ENCODE measurements at places on chromosomes 12 and 14.

DNA sequence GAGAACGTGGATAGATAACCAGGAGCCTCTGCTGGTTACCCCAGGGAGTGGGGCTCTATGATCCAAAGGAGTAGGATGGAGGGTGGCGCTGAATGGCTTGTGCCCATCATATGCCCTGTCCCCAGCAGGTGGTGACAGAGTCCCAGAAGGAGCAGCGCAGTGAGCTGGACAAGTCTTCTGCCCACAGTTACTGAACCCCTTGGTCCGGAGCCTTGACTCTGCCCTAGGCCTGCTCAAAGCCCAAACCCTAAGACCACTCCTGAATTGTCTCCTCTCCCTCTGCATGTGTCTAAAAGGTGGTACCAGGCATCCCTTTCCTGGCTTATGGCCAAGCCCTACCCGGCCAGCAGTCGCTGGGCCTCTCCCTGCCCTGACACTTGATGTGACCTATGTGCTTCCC is 3.2 kb downstream of the PRPH start:
- DNase-seq: no peak

- peak; percentile 50 for DNase-seq
These were observed 56.9 kb downstream of the OTX2 start for GRCh38 chr14:56753396-56753795.

GRCh38 chr14:96906434-96906833 is 109.3 kb downstream of the VRK1 start:
- DNase-seq: no peak

DNA sequence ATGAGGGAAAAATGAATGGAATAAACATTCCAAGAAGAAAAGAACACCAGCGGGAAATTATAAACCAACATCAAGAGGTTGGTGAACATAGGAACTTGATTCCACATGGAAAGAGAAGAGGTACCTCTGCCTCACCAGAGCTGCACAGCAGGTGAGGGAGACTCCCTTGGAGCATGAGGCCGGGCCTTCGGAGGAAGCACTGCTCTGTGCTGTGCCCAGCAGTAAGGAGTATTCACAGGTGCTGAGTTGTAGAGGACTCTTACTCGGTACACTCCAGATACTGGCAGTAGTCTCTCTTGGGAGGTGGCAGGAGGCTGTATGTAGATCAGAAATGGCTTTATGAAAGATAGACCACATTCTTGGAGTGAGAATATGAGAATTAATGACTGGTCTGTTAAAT is 76.0 kb downstream of the NPAS3 start:
- no peak for DNase-seq

- DNase-seq: no peak
These were observed 1.1 kb upstream of the RTRAF start for GRCh38 chr14:51988221-51988620.

GRCh38 chr12:50747817-50748216 is 16.1 kb upstream of the ATF1 start:
- DNase-seq: no peak

- DNase-seq: no peak
These were observed 21.2 kb downstream of the C14orf132 start for GRCh38 chr14:96060186-96060933.

- DNase-seq: no peak
These were observed 12.6 kb upstream of the EDDM3A start for GRCh38 chr14:20732979-20733635.

DNA sequence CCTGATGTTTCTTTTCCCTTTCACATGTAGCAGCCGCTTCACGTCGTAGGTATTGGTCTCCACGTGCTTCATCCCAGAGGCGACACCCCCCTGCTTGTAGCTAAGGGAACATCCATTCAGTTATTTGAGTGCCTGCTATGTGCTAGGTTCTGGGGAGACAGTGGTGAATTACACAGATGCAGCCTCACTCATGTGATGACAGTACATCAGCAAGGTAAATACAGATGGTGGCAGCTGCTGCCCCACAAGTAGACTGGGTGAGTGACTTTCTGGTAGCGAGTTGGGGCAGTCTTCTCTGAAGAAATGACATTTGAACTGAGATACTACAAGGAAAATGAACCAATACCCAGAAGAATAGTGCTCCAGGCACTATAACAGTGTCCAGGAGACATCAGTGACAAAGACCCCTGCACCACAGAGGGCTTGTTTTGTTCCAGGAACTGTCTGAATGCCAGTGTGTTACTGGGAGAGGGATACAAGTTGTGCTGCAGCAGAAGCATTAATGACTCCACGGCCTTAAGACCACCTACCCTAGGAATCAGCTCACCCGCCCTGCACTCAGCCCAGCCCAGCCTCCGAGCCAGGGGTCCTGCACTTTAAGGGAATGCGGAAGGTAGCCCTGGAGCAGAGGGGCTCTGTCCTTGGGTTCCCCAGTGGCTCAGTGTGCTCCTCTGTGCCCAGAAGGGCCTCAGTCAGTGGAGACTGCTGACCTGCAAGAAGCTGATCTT is 7.3 kb downstream of the AVIL start:
- no peak for DNase-seq

- DNase-seq: no peak
These were observed 442.9 kb upstream of the ATP2B1 start for GRCh38 chr12:90151491-90152015.

- DNase-seq: no peak
These were observed 621.3 kb upstream of the TBX3 start for GRCh38 chr12:115305275-115305674.

- DNase-seq: no peak
These were observed 22.8 kb upstream of the ACTR10 start for GRCh38 chr14:58177125-58177524.

DNA sequence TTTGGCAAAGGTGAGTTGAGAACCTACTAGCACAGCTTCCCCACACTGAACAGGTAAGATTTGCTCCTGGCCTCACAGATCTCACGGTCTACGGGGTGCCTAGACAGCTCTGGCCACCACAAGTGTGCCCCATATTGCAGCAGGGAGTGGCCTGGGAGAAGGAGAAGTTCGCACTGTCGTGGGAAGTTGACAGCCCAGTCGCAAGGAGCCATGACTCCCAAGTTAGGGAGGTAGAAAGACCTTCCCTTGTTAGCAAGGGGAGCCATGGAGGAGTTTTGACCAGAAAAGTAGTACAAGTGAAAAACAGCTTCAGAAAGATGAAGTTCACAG is 316.3 kb downstream of the BCL11B start:
- DNase-seq: no peak

GRCh38 chr12:90984114-90984513 is 20.7 kb downstream of the EPYC start:
- no peak for DNase-seq

GRCh38 chr12:54602661-54603060 is 14.2 kb upstream of the PPP1R1A start:
- no peak for DNase-seq

DNA sequence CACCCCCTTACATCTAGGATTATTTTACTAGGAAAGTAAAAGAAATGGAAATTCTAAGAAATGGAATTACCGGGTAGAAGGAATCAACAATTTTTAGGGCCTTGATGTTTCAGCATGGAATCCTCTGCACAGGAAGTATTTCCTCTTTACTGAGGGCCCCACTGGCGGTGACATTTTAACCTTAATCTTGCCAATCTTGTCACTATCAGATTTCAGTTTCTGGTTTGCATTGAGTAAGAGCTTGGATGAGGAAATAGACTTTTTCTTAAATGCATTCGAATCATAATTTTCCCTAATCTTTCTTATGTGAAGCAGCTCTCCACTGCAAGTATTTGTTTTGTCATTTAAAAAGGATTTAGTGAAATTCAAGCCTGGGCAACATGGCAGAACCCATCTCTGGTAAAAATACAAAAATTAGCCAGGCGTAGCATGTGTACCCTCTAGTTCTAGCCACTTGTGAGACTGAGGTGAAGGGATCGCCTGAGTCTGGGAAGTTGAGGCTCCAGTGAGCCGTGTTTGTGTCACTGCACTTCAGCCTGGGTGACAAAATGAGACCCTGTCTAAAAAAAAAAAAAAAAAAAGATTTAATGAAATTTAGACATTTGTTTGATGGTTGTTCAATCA is 40.7 kb downstream of the TPCN1 start:
- DNase-seq: no peak

GRCh38 chr12:92570056-92570753 is 132.6 kb upstream of the PLEKHG7 start:
- DNase-seq: peak; percentile 97

DNA sequence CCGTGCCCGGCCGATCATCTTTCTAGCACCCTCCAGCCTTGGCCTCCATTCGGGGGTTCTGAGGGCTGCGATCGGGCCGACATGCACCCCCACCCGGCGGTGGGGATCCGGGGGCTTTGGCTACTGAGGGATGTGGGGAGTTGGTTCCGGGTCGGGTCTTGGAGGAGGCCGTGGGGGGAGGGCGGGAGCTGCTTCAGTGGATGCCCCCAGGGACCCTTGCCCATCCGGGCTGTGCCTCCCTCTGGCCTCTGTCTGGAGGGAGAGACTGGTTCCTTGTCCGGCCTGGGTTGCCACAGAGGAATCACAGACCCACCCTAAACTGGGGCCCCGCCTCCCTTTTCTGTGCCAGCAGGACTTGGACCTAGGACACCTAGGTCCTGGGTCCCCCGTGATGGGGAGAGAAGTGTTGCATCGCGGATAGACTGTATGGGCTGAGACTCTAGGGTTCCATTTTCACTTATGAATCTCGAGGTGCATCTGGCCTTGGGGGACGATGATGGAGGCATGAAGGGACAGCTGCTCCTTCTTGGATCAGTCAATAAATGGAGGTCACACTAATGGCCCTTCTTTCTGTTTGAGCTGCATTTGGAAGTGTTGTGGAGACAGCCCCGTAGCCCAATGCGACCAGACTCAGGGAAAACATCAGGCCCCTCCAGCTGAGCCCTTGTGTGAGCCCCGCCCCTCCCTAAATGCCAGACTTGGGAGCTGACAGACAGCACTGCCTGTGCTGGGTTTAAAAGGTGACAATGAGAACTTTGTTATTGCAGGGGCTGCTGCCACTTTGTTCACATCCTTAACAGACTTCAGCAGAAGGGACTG is 577 bp downstream of the DTX3 start:
- DNase-seq: no peak

DNA sequence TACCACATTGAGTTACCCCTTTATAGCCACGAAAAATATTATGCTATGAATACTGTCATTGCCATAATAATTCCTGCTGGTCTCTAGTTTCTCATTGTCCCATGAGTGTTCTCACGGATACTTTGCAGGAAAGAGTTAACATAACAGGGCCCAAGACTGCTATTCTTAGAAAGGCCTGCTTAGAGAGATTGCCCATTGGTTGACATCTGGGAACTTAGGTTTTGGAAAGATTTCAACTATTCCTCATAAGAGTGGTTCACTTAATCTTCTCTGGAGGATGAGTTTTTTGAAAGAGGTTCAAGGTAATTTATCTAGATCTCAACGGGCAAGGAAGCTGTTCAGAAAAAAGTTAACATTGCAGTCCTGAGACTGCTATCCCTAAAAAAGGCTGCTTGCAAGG is 18.4 kb upstream of the PRPF39 start:
- no peak for DNase-seq

- no peak for DNase-seq
These were observed 163.9 kb upstream of the TMTC2 start for GRCh38 chr12:82522762-82523161.

DNA sequence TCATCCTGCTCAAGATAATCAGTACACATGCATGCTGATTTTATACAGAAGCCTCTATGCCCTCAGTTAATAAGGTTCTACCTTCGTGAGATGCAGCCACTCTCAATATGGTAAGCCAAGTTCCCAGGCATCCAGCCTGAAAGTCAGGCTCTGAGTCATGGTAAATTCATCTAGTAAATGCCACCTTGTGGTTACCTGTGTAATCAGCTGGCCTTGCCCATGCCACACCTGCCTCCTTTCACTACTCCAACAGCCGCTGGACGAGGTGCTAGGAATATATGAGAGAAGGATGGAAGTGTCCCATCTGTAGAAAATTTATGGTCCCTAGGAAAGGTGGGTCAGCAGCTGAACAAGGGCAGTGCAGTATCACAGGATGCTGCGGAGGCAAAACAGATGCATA is 207.3 kb downstream of the SSPN start:
- no peak for DNase-seq

DNA sequence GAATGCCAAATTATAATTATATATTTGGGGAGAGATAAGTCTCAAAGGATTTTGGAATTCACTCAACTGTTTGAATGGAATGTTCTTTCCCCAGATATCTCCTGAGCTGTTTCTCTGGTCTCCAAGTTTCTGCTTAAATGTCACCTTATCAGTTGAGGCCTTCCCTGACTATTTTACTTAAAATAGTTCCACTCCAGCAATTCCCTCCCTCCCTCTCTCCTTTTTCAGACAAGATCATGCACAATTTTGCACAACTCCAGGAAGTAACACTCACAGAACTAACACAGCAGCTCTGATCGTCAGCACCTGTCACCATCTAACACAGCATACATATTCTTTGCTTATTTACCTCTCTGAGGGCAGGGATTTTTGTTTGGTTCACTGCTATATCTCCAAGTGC is 12.5 kb downstream of the BTG1 start:
- no peak for DNase-seq

- no peak for DNase-seq
These were observed 60.7 kb downstream of the ZFC3H1 start for GRCh38 chr12:71602761-71603577.

DNA sequence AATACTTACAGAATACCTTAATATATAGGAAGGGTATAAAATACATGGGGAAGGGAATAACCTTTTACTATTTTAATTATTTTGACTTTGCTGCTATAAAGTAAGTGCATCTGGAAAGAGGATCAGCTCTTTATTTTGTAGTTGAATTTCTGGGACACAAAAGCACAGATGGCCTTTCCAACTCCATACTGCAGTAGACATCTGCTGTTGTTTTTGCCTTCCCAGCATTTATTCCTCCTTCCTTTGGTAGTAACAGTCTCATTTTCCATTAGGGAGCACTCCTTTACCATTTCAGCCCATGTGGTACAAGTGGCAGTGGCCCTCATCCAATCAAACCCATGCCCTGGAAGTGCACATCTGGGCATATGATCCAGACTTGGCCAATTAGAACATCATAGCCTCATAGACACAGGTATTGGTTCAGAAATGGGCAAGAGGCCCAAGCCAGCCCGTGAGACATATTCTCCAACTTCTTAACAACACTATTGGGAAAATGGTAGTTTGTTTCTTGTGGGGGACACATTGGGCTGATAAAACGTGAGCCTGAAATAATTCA is 64.8 kb upstream of the YARS2 start:
- DNase-seq: no peak

DNA sequence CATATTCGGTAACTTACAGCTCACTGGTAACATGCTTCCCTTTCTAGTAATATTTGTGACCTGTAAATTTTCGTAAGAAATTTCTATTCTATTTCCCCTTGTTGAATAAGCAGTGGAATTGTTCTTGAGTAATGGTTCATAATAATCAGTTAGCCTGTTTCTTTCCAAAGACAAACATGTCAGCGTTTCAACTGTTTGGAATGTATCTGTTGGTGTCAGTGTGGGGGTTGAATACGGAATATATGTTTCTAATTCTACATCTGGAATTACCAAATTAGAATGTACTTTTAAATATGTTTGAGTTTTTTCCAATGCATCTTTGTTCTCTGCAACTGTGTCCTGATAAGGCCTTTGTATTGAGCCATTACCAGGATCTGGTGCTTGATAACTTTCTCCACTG is 2.0 kb downstream of the BBS10 start:
- no peak for DNase-seq
